ENCODE measurements at places on chromosomes 3 and 15.

DNA sequence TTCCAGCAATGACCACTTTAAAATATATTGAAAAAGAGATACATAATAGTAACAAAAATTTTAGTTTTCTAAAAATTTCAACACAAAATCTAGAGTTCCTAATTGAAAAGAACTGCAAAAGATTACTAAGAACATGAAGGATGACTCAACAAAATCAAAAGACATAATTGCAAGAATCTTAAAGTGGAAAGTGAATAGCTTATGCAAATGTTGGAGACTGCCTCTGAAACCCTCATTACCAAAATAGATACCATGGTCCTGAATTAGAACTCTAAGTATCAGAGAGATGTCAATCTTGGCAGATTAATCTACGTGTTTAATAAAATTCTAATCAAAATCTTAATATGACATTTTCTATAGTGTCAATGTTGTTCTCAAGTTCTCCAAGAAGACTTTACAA, 60.7 kb upstream of the SGO1 start:
- DNase-seq, result no peak

DNA sequence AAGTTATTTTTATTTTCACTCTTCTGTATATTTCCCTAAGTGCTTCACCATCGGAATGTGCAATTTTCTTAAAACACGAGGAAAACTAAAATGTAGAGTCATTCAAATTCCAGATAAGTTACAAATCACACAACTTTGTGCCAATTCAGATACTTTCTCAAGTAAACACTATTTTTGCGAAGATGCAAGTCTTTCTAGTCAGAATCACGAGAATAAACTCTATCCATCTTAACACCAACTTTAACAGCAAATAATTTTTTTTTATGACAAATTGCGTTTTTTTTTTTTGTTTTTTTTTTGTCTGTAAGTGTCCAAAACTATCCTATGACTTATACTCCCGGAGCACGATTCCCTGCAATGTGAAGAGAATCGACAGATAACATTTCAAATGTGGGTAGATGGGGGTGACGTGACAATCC, 1.3 kb downstream of the STAG1 start:
- DNase-seq, result peak; percentile 66

DNA sequence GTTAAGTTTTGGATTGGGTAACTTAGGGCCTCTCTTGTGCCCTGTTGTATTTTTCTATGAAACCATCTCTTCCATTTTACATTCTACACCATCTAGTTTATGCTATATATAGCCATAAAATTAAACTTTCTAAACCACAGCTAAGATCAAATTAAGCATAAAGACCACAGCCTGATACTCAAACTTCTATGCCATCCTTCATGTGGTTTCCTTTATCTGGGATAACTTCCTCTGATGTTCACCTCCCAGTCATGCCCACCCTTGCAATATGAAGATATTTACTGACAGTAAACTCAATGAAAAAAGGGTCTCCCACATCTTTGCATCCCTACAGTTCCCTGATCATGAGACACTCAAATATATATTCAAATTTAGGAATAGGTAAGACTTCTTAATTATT, 4.2 kb downstream of the SELENOK start:
- no peak for DNase-seq

GRCh38 chr3:155015776-155016436, 64.2 kb upstream of the MME start:
- peak; percentile 28 for DNase-seq

DNA sequence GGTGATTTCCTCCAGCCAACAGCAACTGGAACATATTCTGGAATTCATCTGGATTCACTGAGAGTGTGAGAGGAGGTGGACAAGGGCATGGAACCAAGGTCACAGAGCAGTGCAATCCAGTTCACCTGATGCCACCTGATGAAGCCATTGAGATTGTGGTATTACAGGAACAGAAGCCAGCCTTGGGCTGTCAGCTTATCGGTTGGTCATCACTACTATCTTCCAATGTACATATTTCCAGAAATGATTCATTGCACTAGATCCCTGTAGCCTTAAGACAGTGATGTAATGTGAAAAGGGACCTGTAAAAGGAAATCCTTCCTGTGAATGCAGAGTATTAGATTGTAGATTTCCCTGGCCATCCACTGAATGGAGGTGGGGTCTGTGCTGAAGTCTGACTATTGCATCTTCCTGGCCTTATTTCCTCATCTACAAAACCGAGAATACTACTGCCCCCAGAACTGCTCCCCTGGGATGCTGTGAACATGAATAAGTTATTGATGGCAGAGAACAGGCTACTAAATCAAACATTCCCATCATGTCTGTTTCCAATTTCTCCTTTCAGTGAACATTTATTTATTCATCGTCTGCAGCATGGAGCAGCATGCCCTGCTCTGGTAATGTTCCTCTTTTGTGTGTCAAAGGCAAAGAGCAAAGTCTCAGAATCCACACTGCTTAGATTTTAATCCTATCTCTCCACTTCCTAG, 47.4 kb upstream of the TPM1 start:
- peak; percentile 91 for DNase-seq

- no peak for DNase-seq
Measured at GRCh38 chr15:50140098-50140497, 21.1 kb upstream of the ATP8B4 start.

DNA sequence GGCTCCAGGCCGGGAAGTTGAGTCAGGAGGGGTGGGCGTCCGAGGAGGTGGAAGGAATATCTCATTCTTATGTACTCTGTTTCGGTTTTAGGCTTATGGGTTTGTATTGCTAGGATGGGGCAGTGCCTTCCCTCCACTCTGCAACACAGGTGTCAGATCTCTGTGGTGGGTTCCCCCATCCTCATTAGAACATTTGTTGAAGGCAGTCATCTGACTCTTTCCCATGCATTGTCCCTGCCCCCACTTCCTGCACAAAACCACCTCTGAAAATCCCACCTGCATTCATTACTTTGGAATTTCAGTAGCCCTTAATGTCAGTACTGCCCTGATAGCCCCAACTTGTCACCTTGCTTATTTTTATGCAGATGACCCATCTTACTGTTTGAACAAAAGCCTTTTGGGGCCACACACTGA, 29.5 kb downstream of the GYG1 start:
- no peak for DNase-seq

DNA sequence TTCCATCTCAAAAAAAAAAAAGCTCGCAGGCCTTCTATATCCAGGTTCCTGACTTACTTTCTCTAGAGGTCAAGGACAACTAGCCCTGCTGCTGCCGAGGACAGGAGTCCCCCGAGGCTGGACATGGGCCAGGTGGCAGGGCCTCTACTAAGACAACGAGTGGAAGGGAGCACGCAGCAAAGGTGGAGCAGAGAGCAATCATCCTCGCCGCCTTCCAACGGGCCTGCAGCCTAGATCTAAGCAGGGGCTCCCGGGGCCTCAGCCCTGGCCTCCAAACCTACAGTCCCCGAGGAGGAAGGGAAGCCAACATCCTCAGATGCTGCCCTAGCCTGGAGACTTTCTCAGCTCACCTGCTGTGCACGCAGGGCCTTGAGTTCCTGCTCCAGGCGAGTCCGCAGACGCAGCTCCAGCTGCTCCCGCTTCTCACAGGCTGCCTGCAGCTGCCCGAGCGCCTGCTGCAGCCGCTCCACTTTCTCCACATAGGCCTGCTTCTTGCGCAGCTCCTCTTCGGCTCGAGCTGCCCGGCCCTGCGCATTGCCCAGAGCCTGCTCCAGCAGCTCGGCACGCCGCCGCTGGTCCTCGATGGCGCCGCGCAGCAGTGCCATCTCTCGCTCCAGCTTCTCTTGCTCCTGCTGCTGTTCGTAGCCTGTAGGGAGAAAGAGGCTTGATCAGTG, 12.9 kb downstream of the AMOTL2 start:
- no peak for DNase-seq

DNA sequence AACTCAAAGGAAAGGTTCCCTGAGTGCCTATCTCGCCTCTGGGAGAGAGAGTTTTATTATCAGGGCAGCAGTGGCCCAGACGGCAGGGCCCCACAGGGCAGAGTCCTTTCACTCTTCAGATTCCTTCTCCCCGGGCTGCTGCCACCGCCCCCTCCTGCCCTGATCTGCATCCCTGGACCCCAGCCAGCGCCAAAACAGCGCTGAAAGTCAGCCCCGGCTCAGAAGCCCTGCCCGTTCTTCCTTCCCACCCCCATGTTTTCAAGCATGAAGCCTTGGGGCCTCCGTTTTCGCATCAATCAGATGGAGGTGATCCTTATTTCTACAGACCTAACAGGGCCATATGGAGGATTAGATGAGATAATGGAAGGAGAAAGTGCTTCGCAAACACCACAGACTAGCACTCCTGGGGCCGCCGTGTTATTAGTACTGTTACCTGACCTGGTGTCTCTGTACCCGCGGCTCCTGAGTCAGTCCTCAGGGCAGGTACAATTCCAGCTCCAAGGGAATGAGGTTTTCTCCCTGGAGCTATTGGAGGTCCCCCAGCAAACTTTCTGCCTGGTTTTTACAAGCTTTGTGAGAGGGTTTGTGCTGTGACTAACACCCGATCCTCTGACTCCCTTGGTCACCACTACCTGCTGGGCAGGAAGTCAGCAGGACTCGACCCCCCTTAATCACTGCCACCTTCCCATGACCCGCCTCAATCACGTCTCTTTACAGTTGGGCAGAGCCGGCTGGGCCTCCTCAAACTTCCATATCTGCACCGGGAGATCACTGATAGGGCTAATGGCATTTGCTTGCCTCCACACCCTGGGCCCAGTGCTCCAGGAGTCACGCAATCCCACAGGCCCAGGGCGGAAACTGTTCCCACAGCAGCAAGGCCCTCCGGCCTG, 39.5 kb upstream of the TSEN2 start:
- DNase-seq, result no peak

DNA sequence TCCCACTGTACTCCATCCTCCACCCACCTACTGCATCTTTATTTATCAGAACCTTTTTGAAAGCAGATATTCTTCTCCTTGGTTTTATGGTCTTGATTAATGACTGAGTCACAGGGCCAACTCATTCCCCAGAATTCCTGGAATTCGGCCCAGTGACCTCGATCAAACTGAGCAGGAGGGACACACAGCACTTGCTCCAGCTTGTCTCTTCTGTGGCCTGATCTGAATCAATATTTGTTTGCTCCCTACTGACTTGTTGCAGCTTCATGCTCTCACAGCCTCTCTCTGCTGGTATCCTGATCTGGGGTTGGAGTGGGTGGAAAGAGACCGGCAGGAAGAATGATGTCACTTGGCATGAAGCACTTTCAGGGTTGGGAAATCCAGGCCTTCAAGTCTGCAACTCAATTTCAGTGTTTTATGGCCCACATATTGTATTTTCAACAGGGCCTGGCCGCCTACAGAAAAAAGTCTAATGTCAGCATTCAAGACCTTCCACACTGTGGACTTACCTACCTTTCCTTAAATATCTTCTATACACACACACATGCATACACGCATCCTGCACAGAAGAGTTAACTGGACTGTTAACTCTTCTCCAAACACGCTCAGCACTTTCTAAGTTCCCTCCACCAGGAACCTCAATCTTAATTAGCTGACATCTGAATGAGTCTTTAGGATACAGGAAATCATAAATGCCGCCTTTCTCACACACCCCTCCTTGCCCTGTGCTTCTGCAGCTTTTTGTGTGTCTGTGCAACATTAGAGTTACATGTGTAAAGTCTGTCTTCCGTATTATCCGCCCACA, 4.6 kb downstream of the ANXA2 start:
- peak; percentile 99 for DNase-seq

DNA sequence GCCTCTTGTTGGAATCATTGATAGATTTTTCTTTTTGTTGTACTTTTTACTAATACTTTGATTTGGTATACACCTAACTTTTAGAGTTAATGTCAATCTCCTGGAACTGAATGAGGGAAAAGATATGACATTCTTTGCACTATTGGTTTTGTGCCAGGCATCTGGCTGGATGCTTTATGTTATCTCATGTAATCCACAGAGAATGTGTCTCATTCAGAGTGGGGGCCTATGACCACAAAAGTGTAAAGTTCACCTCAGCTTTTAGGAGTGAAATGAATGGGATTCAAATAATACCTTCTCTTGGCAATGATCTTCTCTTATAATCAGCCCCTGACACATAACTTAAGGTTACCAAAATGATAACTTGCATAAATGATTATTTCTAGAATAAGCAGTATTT, 329.1 kb upstream of the ROPN1 start:
- peak; percentile 30 for DNase-seq

- no peak for DNase-seq
Measured at GRCh38 chr3:195048059-195048905, 222.7 kb downstream of the XXYLT1 start.

GRCh38 chr3:128491691-128491940, 1.4 kb downstream of the GATA2 start:
- no peak for DNase-seq

- peak; percentile 13 for DNase-seq
Measured at GRCh38 chr3:47605652-47606051, 27.0 kb upstream of the CSPG5 start.

DNA sequence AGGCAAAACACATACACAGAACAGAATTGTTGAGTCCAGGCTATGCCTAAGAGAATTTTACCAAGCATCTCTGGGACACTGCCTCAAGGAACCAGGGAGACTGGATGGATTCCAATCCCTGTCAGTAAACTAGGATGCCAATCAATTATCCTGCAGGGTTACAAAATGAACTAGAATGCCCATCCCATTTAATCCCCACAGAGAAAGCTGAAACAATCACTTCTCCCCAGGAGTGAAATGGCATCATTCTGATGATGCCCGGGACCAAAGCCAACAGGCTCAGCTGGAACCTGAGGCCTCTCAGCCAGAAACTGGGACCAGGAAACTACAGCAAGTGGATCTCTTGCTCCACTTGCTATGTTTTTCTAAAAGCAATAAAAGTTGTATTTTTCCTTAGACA, 130.0 kb upstream of the TJP1 start:
- no peak for DNase-seq

DNA sequence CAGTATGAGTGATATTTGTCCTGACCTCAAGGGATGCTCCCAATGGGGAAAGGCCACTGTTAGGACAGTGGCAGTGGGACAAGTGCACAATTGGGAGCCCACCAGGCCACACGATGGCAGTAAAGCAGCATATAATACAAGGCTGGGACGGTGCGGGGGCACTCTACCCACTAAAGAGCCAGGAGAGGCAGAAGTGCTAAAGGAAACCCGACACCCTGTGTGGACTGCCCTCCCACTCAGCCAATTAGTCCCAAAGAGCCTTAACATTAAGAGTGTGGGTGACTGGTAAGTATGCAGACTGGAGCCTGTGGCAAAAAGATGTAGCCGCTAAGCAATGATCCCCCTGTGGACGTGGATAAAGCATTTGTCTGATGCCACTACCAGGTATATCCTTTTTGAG, 8.2 kb upstream of the ZNF589 start:
- DNase-seq, result peak; percentile 73

GRCh38 chr3:11377719-11378118, 105.5 kb downstream of the ATG7 start:
- no peak for DNase-seq

DNA sequence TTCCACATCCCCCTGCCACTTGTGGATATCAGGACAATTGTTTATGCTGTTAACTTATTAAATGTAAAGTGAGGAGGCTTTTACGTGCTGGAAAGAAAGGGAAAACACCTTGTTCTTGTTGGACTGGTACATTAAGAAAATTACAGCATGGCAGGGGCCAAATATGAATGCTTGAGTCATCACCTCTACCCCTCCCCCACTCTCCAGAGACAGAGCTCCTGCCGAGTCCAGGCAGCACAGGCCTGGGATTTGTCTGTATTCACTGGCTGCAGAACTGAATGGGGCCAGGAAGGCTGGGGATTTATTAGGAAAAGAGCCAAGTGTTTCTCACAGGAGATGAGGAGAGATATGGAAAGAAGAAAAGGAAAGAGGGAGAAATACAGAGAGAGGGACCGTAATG, 308.9 kb downstream of the EPHB1 start:
- DNase-seq, result no peak

- no peak for DNase-seq
Measured at GRCh38 chr3:160746976-160747375, 9.1 kb upstream of the PPM1L start.

- no peak for DNase-seq
Measured at GRCh38 chr3:164418414-164418813, 659.9 kb downstream of the SI start.
